HFFc6 (cell line): ENCODE measurements at places on chromosomes 6 and 20. TPM values are rescaled to one million over a fixed set of nuclear protein-coding genes. Genes with fewer than 3 reads are reported as not detected.

DNA sequence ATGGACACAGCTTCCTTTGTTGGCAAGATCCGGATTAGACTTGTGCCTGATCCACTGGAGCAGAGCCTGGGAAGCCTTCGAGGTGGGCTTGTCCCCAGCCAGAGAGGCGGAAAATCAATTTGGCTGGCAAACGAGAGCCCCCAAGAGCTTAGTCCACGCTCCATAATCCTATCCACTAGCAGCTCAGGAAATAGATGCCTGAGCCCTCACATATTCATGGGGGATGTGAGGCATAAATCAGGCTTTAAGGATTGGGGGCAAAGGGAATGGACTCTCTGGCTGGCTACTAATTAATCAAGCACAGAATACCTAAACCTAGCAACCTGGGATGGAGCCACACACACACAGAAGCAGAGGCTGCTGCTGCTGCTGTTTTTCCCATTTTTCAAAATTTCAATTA lies 137.9 kb downstream of the PKHD1 start:
- no peaks in the 10 kb centered on the region for H3K36me3 ChIP-seq
- no peak for DNase-seq
- no peaks in the 10 kb centered on the region for H3K27me3 ChIP-seq
- no peak overlapping the region for H3K27ac ChIP-seq
- H3K4me1 ChIP-seq = no peaks in the 10 kb centered on the region

DNA sequence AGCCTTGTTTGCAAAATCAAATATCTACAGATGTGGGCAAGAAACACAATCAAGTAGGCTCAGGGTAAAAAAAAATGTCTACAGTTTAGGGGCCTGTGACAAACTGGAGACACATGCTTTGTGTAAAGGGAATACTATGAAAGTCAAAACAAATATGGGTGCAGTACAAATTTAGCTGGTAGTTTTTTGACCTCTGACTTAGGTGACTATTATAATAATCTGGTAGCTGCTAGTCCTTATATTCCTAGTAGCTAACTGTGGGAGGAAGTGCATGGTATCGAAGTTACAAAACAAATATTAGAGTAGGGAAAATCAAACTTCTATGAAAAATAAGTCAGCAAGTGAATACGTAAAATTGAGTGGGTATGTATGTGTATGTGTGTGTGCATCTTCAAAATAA lies 35.4 kb downstream of the CYP24A1 start:
- H3K4me3 ChIP-seq = no peak overlapping the region
- H3K27me3 ChIP-seq = no peaks in the 10 kb centered on the region
- no peak overlapping the region for H3K27ac ChIP-seq
- H3K4me1 ChIP-seq = peaks cover 42% of the 10 kb centered on the region; the same call in 1 of the 2 replicates
- no peak for DNase-seq

DNA sequence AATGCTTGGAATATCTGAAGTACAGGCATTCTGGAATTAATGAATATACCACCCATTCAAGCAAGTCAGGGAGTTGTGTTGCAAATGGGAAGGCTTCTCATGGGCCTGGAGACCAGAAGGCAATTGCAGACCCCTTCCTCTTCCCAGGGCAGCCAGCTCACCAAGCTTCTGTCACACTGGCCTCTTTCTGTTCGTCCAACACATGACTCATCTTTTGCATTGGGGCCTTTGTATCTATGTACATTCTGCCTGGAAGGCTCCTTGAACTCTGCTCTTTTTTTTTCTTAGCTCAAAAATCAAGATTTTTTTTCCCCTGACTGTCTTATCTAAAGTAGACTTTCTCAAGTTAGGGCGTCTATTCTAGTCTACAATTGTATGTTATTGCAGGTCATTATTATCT lies 132.9 kb upstream of the MYLIP start:
- H3K36me3 ChIP-seq = no peaks in the 10 kb centered on the region
- H3K27me3 ChIP-seq = peaks cover 4% of the 10 kb centered on the region; the same call in 1 of the 2 replicates

DNA sequence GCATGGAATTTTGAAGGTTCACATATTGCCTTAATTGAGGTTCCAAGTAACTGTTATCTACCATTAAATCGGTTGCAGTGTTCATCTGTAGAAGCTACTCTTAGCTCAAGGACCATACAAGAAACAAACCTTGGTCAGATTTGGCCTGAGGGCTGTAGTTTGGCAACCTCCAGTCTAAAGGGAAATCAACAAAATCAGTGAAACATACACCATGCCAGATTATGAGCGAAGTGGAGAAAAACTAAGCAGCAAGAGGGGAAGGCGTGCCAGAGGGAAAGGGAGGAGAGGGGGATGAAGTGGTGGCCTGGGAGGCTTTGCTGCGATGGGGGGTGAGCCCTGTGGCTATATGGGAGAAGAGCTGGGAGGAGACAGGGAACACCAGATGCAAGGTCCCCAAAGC lies 8.8 kb upstream of the SNAI1 start:
- no peak for DNase-seq
- no peaks in the 10 kb centered on the region for H3K36me3 ChIP-seq

GRCh38 chr20:63895952-63896263 lies 982 bp downstream of the DNAJC5 start:
- H3K27me3 ChIP-seq = peaks cover 15% of the 10 kb centered on the region
- peaks cover 20% of the 10 kb centered on the region for H3K36me3 ChIP-seq
- peaks cover 40% of the 10 kb centered on the region for H3K4me1 ChIP-seq
- H3K27ac ChIP-seq = peak overlapping the region; percentile 98
- H3K4me3 ChIP-seq = peak overlapping the region; percentile 97

GRCh38 chr20:49446808-49447207 lies 35.7 kb downstream of the KCNB1 start:
- H3K4me3 ChIP-seq = no peak overlapping the region
- H3K36me3 ChIP-seq = no peaks in the 10 kb centered on the region
- no peaks in the 10 kb centered on the region for H3K4me1 ChIP-seq
- peak; percentile 4 for DNase-seq
- H3K27ac ChIP-seq = no peak overlapping the region

The ZNF831 gene
- not detected in 3 replicates for total RNA-seq

GRCh38 chr20:59194023-59194935 lies 30.7 kb downstream of the ZNF831 start:
- H3K4me3 ChIP-seq = no peak overlapping the region
- H3K36me3 ChIP-seq = no peaks in the 10 kb centered on the region
- peaks cover 15% of the 10 kb centered on the region for H3K27me3 ChIP-seq
- H3K4me1 ChIP-seq = no peaks in the 10 kb centered on the region
- DNase-seq = no peak

The TXNDC5 gene
- total RNA-seq = 254 to 264 TPM (median 261 TPM) in 3 replicates

DNA sequence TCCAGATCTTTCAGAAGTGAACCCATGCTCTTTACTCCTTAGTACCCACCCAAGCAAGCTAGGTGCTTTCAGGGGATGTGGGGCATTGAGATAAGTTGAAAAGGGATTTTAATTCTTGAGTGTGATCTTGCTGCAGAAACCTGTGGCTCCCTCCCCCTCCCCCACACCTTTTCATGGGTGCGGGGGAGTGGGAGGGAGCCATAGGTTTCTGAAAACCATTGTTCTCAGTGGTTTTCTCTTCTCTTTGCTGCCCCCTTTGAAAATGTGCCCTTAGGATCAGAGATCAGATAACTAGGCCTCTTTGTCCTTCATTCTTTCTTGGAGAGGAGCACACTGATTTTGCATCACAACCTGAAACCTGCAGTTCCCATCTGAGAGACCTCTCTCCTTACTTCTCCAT lies 2.4 kb downstream of the PCSK2 start:
- H3K27me3 ChIP-seq = peaks cover 4% of the 10 kb centered on the region
- H3K36me3 ChIP-seq = peaks cover 6% of the 10 kb centered on the region; the same call in 1 of the 2 replicates
- DNase-seq = no peak

DNA sequence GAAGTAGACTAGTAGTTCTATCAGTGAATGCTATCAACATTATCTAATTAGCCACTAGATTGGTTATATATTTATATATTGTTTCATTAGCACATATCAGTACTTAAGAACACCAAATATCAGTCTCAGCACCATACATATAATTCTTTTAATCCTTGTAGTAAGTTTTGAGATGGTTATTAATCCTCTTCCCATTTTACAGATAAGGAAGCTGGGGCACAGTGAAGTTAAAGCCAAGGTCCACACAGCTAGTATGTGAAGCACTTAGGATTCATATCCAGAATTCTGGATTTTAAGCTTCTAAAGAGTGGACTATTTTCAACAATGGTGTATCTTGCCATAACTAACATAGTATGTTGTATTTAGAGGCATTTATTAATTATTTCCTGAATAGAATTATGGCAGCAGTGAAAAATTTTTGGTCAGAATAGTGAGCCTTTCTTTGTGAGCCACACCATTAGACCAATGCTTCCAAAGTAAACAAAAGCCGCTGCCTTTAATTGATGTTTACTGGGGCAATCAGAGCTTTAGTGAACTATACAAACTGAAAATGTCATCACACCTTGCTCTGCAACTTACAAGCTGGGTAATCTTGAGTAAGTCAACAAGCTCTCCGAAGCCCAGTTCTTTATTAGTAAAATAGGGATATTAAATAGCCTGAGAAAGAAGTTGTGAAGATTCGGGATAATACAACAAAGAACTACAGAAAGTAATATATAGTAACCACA lies 41.9 kb upstream of the HBS1L start:
- H3K27ac ChIP-seq = no peak overlapping the region
- H3K4me1 ChIP-seq = peaks cover 10% of the 10 kb centered on the region; the same call in 1 of the 2 replicates
- no peak for DNase-seq
- no peak overlapping the region for H3K4me3 ChIP-seq
- no peaks in the 10 kb centered on the region for H3K36me3 ChIP-seq

GRCh38 chr6:139325125-139325524 lies 33.3 kb upstream of the TXLNB start:
- H3K27ac ChIP-seq = no peak overlapping the region
- peaks cover 10% of the 10 kb centered on the region for H3K4me1 ChIP-seq
- DNase-seq = no peak
- no peaks in the 10 kb centered on the region; the same call in 1 of the 2 replicates for H3K27me3 ChIP-seq
